Activated B cell treated with CpG ODN at 0.5 μM for 24 hours (primary cell): ENCODE measurements at places on chromosomes 6 and 20. TPM values are rescaled to one million over a fixed set of nuclear protein-coding genes. Genes with fewer than 3 reads are reported as not detected.

DNA sequence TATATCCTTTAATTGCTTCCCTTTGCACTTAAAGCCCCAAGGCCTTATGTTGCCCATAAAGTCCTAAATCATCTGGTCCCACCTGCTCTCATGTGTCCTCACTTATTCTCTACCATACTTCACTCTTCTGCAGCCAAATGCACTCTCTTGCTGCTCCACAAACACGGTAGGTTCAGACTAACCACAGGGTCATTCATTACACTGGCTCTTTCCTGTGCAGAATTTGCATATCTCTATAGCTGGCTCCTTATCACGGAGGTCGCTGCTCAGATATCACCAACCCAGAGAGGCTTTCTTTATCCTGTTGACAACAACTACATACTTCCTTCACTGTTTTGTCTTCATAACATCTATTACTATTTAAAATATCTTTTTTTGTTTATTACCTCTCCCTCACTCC lies 86.8 kb downstream of the MOXD1 start:
- H3K4me3 ChIP-seq, result no peak overlapping the region
- DNase-seq, result no peak
- H3K4me1 ChIP-seq, result peaks cover 18% of the 10 kb centered on the region

DNA sequence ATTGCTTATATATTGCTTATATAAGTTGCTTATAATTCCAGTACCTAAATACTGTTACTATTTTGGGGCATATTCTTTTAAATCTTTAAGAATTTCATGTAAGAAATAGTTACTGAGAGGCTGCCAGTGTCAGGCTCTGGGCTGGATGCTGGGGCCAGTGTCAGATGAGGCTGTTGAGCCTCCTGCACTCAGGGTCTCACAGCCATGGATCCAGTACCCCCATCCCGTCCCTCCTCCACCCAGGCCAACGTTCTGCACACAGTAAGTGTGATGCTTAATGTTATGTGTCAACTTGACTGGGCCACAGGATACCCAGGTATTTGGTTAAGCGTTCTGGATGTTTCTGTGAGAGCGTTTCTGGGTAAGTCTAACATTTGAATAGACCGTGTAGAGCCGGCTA lies 119.5 kb upstream of the PMEPA1 start:
- no peak overlapping the region for H3K4me3 ChIP-seq
- H3K4me1 ChIP-seq, result no peaks in the 10 kb centered on the region
- no peaks in the 10 kb centered on the region for H3K36me3 ChIP-seq
- no peak overlapping the region for H3K27ac ChIP-seq
- no peaks in the 10 kb centered on the region for H3K27me3 ChIP-seq
- DNase-seq, result no peak

Gene IPCEF1
- 1.8 and 2.1 TPM in 2 replicates for total RNA-seq

GRCh38 chr6:163092876-163093275 lies 321.6 kb upstream of the QKI start:
- DNase-seq, result no peak
- H3K27ac ChIP-seq, result no peak overlapping the region
- H3K27me3 ChIP-seq, result no peaks in the 10 kb centered on the region
- no peak overlapping the region for H3K4me3 ChIP-seq
- no peaks in the 10 kb centered on the region for H3K4me1 ChIP-seq
- H3K36me3 ChIP-seq, result no peaks in the 10 kb centered on the region

- H3K4me1 ChIP-seq, result no peaks in the 10 kb centered on the region
- no peak overlapping the region for H3K27ac ChIP-seq
- H3K27me3 ChIP-seq, result no peaks in the 10 kb centered on the region
- H3K4me3 ChIP-seq, result no peak overlapping the region
- H3K36me3 ChIP-seq, result no peaks in the 10 kb centered on the region
These were observed 328.2 kb downstream of the PHF3 start for GRCh38 chr6:63963769-63964315.
